NCI-H1105 (cell line): ENCODE measurements at places on chromosomes 2 and 18.

- no peak for DNase-seq
Observed at GRCh38 chr18:45801416-45802004, 24.0 kb upstream of the SIGLEC15 start.

- no peak for DNase-seq
Observed at GRCh38 chr2:212477571-212477970, 61.0 kb downstream of the ERBB4 start.

- DNase-seq = no peak
Observed at GRCh38 chr2:37560241-37560848, 111.1 kb downstream of the CDC42EP3 start.

DNA sequence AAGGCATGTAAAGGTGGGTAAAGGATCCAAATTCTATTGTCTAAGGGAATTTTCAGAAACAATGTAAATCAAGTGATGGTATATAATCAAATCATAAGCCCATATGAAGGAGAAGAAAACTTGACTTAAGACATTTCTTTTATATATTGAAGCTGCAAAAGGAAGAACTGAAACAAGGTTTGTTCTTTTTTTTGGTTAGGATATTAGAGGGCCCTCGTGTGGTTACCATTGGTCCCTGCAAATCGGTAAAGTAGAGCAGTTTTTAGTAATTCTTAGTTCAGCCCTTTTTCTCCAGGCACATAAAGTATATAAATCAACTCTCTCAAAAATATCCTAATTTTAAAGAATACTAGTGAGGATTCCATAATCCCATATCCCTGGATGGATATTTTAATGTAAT, 105.6 kb upstream of the STK17B start:
- no peak for DNase-seq

DNA sequence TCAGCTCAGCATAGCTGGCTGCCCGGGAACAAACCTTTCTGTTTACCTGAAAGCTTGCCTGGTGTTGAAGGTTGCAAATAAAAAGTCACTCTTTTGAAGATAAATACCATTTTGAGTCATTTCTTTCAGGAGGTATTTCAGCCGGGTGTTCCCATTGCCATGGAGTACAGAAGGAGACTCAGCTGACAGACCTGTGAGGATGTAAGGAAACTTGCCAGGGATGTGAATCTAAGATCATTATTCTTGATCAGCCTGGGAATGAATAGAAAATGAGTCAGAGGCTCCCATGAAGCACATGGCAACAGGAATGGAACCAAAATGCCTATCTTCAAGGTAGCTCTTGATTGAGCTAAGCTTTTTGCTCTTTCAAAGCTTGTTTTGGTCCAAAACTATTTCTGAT, 231.2 kb downstream of the CYRIA start:
- no peak for DNase-seq

DNA sequence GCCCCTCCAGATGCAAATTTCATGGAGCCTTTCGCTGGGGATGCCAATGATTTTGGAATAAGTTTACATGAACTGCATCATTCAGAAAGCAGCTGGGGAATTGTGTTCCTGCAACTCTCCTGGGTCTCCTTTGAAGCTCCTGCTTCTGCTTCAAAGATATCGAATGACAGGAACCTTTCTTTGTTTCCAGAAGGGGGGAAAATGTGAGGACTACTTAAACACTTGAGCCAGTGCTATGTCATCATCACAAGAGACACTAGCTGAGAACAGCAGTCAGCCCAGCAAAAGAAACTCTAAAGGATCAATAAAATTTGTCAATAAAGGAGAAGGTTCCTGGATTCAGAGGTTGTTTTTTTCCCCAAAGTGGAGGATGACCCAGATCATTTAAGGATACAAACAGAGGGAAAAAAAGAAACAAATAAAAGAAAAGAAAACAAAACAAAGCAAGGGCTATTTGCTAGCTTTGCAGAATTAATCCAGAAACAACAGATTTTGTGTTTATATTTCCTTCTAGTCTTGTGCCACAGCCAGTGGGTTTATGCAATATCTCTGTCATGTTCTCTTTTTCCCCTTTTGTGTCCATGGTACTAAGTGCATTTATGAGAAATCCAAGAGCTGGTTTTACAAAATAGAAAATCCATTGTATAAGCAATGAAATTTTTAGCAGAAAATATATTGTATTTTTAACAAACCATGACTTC, 463.7 kb downstream of the CDH2 start:
- peak; percentile 17 for DNase-seq

GRCh38 chr18:3129053-3129864, 90.5 kb downstream of the MYOM1 start:
- no peak for DNase-seq

DNA sequence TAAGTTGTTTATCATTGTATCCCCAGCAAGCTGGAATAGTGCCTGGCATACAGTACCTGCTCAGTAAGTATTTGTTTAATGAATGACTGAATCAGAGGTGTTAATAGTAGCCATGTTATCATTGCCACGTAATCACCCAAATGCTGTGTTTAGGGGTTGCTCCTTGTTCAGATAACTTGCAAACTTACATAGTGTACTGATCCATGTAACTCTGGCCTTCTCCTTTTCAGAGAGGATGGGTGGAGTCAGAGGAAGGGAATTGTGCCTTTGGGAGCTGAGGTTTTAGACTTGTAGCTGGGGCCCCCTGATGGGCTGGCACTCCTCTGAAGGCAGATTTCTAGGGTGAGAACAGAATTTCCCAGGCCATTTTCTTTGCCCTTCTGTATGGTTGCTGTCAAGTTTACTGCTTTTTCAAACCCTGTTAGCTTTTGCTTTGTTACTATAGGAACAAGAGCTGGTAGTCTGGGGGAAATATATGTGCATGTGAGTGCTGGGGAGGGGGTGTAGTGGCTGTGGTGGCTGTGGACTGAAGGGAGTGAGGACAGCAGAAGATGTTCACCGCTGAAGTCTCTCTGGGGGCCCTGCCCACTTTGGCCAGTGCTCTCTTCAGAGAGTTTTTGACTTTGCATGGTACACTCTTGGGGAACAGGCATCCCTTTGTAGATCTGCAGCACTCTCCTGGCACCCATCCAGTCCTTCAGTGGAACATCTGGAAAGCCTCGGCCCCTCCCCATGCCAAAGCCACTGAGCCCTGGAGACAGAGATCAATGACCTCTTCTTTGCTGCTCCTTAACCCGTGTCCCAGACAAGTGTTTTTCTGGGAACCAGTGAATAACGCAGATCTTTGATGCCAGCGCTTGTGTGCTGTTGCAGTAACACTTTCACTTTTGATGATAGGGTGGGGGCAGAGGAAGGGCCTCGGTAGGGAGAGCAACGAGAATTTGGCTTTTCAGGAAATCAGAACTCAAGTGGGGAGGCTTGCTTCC, 209.0 kb downstream of the PRKCE start:
- no peak for DNase-seq

DNA sequence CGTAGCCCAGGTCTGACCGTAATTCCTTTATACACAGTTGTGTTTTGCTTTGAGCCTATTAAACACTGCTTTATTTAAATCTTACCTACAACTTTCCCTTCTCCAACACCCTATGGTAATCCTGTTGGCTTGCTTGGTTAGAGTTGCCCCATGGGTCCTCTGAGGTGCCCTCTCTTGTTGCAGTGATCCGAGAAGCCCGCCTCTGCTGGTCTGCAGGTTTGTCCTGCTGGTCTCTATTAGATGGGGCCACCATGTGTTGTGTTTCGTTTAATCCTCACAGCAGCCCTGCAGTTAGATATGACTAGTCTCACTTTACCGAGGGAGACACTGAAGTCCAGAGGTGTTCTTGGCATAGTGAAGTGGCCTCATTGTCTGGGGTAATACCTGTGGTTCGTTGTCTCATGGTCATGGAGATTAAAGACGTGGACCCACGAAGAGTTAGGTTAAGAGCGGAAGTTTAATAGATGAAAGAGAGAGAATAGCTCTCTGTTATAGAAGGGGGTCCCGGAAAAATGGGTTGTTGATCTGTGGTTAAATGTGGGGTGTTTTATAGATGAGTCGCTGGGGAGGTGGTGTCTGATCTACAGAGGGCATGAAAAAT, 7.2 kb upstream of the PDIA6 start:
- no peak for DNase-seq

GRCh38 chr2:204583773-204584172, 38.5 kb downstream of the PARD3B start:
- no peak for DNase-seq

GRCh38 chr2:2650608-2651375, 319.7 kb upstream of the MYT1L start:
- DNase-seq = no peak

DNA sequence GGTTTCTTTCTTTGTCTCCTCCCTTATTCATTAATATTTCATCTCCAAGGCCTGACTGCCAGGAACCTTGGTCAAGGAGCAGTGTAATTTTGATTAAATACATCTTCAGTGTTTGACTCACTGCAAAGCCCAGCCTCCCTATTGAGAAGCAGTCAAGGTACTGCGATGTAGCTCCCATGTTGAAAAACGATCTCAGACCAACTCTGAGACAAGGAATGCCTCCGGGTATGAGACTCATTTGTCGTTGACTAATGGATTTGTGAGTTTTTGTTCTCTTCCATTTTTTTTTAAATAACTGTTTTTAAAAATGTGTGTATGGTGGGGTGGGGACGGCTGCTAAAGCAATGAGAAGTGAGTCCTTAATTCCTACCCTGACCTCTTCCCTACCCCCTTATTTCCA, 361.6 kb downstream of the SOX11 start:
- no peak for DNase-seq

GRCh38 chr2:45452866-45453265, 158.2 kb downstream of the SRBD1 start:
- DNase-seq = no peak

GRCh38 chr2:225027061-225027762, 15.1 kb downstream of the DOCK10 start:
- no peak for DNase-seq

DNA sequence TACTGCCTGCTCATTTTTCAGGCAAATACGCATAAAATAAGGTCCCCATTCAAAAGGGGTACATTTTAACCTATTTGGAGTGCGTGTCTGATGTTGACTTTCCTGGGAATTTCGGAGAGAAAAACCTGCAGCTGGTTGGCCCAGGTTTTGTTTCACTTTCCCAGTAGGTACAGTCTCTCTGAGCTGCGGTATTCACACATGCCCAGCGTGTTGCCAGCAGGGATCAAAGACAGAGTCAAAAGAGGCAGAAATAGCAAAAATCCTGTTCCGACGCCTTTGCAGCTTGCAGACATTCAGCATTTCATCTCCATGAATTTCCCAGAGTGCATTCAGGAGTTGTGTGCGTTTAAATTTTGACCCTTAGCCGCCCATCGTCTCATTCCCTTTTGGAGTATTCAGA, 855.4 kb upstream of the CELF4 start:
- no peak for DNase-seq

DNA sequence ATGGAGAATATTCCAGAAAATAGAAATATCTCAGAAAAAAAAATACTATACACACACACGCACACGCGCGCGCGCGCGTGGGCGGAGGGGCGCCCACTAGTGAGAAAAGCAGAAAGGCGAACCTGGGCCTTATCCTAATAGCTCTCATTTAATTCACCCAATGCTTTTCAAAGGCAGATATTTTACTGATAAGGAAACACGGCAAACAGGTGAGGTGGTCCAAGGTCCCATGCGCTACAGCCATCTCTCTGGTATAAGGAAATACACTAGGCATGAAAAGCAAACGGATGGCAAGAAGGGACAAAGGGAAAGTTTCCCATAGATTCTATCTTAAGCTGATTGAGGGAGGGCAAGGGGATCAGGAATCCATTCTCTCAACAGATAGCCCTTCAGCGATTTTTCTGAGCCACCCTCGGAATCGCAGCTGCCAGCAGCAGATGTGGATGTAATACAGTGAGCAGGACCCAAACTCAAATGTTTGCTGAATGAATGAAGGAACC, 136.7 kb downstream of the TMEM247 start:
- no peak for DNase-seq

DNA sequence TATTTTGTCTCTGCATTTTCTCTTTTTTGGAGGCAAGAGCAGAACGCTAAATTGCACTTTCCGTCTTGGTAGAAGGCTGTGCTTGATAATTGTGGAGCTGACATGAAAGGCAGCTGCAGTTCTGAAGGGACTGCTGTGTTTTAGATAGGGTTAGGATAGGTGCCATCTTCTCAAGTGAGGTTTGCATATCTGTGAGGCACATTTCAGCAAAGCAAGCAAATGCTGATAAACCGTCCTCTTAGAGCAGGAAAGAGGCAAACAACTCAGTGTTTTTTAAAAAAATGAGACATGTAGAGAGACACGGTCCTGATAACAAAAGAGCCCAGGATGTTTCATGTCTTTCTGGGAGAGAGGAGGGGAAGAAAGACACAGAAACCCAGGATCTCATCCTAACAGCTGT, 217.7 kb downstream of the SOCS6 start:
- DNase-seq = no peak
